Stromal cell of bone marrow (primary cell): ENCODE measurements at places on chromosomes 11 and 22.

- no peak for DNase-seq
Measured at GRCh38 chr11:116406042-116406441, 366.7 kb downstream of the BUD13 start.

- peak; percentile 39 for DNase-seq
Measured at GRCh38 chr11:126007238-126007637, 55.4 kb downstream of the CDON start.

DNA sequence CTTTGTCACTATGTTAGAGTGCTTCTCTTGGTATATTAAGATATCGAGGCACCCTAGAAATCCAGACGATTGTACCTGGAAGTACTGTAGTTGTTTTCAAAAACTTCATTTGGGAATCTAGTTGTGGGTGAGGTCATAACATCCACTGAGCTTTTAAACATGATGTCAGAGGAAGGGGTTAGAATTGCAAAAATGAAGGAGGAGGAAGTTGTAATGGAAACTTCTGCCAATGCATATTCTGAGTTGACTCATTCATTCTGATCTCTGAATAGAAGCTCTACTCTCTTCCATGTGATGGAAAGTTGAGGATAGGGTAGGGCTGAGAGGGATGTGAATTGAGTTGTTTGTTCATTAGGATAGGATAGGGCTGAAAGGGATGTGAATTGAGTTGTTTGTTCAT is 7.7 kb downstream of the CD44 start:
- DNase-seq, result no peak

- DNase-seq, result no peak
Measured at GRCh38 chr11:83801799-83802198, 515.6 kb upstream of the CCDC90B start.

- peak; percentile 36 for DNase-seq
Measured at GRCh38 chr11:70470127-70470526, 71.8 kb downstream of the CTTN start.

DNA sequence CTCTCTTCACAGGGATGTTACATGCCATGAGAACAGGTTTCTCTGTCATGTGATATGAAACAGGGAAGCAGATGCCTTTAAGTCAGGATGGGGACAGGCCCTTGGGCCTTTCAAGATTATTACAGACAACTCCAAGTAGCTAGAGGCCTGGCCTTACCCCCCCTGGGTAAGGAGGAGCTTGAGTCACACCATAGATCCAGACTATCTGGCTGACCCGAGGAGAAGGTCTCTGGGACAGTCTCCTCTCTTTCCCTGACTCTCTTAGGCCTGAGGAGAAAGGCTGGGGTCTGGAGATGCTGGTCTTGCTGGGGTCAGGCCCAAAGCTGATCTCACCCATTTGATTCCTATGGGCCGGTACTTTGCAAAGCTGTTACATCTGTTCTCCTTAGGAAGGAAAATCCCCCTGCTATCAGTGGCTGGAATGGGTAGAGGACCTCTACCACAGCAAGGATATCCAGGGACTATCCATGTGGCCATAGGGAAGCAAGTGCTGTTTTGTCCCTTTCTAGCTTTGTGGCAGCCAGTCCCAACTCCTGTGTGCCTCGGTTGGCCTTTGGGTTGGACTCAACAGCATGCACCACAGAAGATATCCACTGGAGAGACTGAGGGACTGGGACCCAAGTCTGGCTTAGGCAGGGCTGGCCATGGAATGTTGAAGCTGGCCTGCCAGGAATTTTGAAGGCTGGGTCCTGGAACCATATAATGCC is 25.2 kb downstream of the RELT start:
- DNase-seq, result no peak

DNA sequence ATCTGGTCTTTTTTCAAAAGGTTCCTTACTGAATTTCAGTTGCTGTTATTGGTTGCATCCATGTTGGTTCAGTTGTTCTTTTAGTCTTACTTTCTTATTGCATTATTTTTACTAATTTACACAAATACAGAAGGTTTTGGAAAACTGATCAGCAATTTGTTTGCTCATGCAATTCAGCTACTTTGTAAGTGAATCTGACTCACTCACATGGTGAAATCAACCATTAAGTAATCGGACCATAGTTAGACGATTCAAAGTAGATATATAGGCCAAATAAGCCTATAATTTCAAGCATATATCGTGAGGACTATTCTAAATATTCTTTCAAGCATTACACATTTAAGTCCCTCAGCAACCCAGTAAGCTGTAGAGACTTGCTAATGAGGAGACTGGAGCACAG is 41.7 kb downstream of the CCDC83 start:
- no peak for DNase-seq

DNA sequence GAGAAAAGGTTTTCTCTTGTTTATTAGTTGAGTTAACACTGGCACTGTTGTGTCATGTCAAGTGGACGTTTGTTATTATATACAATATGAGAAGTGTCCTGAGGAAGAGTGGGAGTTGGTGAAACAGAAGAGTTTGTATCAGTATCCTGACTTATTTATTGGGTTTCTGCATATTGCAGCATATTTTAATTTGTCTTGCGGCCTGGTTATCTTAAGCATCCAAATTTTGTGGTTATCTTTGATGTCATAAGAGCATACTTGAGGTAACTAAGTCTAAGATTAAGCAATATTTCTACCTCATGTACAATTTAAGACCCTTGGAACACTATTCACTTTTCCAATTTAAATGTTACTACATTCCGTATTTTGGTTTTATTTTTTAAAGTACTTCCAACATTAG is 103.5 kb downstream of the DDX10 start:
- no peak for DNase-seq

DNA sequence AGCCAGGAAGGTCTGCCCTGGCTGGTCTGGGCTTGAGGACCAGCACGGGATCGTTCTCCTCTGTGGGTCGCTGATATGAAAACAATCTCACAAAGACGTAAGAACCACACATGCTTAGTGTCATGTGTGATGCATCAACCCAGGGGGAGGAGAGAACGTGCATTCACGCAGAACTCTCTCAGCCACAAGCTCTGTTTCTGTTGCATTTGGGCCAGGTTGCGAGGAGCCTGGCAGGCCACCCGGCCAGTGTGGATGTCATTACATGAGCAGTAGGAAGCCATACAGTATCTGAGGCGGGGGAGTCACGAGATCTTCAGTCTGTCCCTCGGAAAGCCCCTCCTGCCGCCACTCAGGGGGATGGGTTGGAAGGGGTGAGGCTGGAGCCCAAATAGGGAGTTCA is 53.1 kb upstream of the KCNQ1OT1 start:
- DNase-seq, result no peak

- no peak for DNase-seq
Measured at GRCh38 chr22:42909363-42910058, 52.4 kb upstream of the ARFGAP3 start.

DNA sequence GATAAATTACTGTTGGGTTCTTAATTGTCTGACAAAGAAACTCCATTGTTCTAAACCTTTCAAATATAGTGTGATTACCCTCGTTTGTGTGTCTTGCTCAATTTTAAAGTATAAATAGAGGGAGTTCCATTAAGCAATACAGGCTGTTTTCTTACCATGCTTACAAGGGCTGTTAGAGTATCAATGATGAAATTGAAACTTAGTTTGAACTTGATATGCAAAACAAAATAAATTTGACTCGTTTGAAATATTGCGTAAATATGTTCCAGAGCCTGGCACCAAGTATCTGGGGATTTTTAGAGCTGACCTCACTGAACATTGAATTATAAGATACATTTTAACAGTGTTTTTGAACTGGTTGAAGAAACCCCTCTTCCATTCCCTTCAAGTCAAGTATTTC is 31.7 kb downstream of the TEAD1 start:
- no peak for DNase-seq

- no peak for DNase-seq
Measured at GRCh38 chr11:11122749-11123148, 230.3 kb downstream of the CSNK2A3 start.

GRCh38 chr11:87917111-87917510 is 258.1 kb downstream of the RAB38 start:
- no peak for DNase-seq

DNA sequence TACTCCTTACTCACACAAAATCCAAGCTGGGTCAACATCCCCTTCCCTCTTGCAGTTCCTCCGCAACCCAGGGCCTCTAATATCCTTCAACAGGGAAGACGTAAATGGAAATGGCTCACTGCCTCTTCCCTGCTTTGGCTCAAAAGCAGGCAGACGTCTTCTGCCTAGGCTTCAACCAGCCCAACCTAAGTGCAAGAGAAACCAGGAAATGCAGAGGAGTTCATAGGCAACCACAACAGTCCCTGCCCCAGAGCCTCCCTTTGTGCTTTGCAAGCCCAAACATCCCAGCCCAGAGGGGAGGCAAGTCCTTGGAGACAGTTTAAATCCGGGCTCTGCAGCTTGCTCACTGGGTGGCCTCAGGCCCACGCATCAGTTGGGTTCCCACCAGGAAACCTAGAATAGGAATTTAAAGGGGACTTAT is 33.3 kb downstream of the CD6 start:
- DNase-seq, result no peak
